LNCaP clone FGC (cell line): ENCODE measurements at places on chromosomes 12 and 14.

DNA sequence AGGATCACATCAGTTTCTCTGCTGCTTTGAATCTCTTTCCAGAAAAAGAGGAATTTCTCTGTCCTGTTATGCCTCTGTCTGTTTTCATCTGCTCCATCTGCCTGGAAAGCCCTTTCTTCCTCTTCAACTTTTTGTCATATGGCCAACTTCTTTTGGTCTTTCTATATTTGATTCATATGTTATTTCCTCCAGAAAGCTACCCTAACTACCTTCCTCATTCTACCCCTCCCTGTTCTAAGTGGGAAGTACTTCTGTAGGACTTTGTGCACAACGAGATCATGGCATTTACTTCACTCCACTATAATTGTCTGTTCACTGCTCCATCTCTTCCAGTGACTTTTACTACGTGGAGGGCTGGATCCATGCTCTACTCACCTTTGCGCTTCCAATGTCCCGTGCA, 5.9 kb downstream of the CLEC4D start:
- no peak for DNase-seq

GRCh38 chr14:64612021-64612380, 62.2 kb downstream of the PPP1R36 start:
- DNase-seq: no peak

DNA sequence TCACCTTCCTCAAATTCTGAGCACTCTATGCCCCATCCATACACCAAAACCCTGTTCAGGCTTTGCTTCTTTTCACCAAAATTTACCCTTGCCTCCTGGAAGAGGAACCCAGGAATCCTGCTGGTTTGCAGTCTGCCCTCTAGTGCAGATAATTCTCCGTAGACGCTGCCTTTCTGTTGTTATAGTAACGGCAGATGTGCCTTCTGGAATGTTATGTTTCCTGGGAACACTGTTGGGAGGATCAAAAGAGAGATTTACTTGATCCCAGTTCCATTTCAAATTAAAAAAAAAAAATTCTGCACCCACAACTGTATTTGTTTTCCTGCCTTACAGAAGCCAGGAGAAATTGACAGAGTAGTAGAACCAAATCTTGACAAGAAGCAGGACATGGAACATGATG, 104.2 kb upstream of the RMST start:
- DNase-seq: no peak

DNA sequence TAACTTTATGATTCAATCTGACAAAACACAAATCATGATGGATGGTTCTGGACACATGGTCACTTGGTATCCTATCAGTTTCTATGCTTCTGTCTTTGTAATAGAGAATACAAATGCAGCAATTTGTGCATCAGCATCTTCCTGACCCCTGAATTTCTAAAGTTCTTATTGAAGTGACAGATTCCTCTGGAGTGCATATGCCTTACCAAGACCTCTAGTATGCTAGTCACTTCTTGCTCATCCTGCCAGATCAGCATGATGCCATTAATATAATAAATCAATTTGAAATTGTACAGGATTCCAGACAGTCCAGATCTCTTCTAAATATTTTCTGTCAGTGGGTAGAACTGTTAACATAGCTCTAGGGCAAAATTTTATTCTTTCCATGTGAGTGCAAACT, 40.6 kb upstream of the GLIPR1 start:
- DNase-seq: no peak

GRCh38 chr12:49825360-49825970, 2.7 kb downstream of the NCKAP5L start:
- DNase-seq: no peak

DNA sequence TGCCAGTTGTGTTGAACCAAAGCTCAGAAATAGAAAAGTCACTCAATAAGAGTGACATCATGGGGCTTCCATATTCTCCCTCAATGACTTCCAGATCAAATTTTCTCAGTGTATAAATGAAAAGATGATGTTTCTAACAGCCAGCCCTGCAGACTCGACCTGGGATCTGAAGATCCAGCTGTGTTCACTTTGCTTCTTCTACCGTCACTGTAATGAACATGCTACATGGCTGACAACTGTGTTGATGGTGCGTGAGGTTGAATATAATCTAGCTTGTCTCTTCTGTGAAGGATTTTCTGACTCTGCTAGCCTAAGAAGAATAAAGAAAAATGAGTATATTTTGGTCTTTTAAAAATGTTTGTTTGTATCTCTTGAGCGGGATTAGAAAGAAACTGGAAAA, 577.8 kb downstream of the ETNK1 start:
- DNase-seq: no peak

DNA sequence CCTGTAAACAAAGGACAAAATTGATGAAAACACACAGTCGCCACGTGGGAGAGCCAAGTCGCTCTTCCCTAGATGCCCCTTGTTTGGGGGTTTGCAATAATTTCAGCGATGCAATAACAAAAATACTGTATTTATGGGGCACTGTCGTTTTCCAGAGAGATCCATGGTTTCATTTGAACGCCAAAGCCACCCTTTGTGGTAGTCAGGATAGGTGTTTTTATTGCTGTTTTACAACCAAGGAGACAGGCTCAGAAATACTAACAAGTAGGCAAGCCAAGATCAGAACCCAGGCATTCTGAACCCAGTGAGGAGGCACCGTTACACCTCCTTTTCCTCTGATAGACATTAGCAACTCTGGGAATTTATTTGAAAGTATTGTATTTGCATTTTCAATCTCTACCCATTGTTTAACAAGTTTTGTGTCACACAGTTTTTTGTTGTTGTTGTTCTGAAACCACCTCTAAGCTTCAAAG, 831 bp upstream of the BTBD7 start:
- no peak for DNase-seq

DNA sequence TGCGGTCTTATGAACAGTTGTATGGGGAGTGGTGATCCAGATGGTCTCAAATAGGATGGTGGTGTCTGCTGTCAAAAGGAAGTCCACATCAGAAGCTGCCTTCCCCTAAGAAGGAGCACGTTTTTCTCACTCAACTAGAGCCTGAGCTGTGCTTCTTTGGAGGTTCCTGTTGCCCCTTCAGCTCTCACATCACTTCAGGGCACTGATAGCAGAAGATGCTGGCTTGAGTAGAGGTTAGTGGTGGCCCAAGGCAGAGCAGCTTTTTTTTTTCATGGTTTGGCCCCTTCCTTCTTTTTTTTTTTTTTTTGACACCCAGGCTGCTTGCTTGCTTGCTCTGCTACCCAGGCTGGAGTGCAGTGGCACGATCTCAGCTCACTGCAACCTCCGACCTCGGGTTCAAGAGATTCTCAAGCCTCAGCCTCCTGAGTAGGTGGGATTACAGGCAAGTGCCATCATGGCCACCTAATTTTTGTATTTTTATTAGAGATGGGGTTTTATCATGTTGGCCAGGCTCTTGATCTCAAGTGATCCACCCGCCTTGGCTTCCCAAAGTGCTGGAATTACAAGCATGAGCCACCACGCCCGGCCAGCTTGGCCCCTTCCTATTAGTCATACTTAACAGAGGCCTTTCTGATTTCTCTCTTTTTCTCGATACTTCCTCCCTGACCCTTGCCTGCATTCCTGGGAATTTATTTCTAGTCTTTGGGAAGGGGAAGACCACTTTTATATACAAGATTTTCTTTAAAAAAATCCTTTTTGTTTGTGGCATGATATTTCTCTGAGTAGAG, 31.6 kb downstream of the KLRD1 start:
- DNase-seq: no peak

GRCh38 chr14:97602438-97603117, 805.4 kb downstream of the VRK1 start:
- no peak for DNase-seq

- DNase-seq: no peak
These were observed 51.7 kb downstream of the TRHDE start for GRCh38 chr12:72323881-72324280.

GRCh38 chr14:73463411-73463810, 5.1 kb upstream of the NUMB start:
- no peak for DNase-seq

DNA sequence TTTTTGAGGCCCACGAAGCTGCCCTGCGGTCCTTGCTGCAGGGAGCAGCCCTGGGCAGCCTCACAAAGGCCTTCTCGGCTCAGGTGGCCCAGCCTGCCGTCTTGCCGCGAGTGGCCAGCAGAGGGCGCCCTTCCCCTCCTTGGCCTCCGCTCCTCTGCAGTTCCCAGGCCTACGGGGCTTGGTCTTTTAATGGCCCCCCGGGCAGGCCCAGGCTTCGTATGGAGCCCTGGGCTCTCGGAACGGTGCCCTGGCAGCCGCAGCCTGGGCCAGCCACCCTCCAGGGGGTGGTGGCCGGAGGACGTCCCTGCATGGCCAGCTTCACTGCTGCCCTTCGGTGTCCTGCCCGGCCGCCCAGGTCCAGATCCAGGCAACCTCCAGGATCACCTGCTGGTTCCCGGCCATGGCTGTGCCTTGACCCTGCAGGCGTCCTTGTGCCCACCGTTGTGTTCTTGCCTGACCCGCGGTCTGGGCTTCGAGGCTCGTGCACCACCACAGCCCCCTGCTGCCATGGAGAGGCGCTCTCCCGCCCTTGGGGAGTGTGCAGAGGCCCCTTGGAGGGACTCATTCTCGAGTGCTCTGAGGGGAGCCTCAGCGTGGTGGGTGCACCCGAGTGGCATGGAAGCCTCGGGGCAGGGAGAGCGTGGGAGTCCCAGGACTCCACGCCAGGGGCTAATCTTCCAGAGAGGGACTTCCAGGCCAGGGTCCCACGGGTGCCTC, 9.4 kb downstream of the ASPG start:
- DNase-seq: no peak

- no peak for DNase-seq
These were observed 373.5 kb downstream of the RPS29 start for GRCh38 chr14:49212721-49213120.

DNA sequence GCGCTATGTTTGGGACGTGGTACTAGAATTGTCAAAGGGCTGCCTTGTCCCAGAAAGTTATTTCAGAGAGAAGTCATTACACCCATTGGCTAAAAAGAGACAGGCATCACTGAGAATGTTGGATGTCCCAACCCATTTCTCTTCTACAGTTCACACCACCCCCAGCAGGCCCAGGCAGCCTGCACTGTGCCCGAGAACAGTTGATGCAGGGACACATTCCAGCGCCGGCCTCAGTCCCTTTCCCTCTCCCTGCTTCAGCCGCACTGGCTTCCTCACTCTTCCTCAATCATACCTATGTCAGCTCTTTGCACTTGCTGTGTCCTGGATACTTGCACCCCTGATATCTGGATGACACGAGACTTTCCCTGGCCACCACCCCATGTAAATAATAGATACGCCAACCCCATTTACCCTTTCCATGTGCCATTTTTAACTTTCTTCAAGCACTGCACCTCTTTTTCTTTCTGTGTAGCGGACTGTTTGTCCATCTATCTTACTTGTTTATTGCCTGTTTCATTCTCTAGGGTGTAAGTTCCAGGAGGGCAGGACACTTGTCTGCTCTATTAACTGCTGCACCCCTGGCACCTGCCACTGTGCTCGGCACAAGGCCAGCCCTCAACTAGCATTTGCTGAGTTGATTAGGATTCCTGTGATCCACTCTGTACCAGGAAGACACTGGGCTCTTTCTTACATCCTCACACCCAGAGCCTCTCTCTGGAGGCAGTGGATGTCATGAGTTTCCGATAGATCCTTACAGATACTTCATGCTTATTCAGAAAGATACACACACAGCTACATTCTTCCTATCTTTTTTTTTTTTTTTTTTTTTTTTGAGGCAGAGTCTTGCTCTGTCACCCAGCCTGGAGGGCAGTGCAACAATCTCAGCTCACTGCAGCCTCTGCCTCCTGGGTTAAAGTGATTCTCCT, 76.6 kb upstream of the CEP83 start:
- DNase-seq: no peak

DNA sequence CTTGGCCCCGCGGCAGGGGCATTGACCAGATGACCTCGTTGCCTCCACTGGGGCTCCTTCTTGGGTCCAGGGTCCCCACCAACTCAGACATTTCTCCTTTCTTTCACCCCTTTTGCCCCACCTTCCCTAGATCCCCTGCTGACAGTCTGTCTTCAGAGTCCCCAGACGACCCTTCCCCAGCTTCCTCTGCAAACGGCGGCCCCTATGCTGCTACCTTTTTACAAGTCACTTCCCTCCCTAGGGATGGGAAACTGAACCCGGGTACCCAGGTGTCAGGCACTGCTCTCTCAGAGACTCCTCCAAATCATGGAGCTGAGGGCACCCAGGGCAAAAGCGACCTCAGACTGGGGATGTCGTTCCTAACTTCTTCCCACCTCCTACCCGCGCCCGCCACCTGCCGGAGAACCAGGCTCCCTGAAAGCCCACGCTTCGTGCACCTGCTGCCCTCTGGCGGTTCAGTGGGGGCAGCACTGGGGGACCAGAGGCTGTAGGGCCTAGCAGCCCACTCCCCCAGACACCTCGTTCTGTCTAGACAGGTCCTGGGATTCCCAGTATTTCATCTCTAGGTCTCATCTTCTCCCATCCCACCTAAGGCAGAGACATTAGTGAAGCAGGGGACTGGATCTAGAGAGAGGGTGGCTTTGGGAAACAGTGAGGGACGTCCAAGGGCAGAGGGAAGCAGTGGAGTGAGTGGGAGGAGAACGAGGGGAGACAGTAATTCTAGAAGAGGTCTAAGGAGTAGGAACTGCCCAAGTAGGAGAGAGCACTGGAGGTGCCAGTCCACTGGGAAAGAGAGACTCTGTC, 4.9 kb downstream of the ZNF385A start:
- DNase-seq: peak; percentile 50

DNA sequence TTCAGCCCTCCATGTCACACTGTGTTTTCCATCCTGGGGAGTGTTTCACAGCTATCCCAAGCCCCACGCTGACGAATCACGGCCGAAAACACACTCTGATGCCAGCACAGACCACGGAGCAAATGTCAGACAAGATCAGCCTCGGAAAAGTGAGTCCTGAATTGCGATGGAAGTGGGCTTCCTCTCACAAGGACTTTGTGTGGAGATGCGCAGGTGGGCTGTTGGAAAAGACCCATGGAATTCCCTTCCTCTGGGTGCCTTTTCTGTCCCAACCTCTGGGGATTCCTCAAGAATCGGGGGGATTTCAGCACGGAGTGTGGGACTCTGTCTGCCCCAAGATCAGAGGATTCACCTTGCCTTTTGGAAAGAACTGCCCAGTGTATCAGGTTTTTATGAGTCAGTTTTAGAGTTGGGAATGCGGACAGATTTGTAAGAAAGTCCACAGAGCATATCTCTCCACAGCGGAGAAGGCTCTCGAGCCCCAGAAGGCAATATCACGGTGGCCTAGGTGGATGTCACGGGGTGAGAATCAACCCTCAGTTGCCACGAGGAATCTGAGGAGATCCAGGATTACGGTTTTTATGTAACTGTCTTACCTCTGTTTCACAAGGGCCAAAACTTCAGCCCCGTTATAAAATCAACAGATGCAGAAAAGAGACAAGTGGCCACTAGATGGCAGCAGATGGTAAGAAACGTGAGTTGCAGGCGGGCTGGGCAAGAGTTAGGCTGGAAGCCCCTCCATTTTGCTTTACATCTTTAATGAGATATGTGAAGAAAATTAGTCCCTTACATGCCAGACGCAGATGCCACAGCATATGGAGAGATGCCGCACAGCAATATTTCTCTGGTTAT, 201.9 kb downstream of the DAD1 start:
- peak; percentile 28 for DNase-seq
